ENCODE measurements at places on chromosomes 12 and 14.

- no peak for DNase-seq
Observed at GRCh38 chr12:60173224-60174170, 577.7 kb downstream of the SLC16A7 start.

- no peak for DNase-seq
Observed at GRCh38 chr12:130254461-130255276, 83.0 kb upstream of the PIWIL1 start.

GRCh38 chr12:64836856-64837255 is 12.4 kb downstream of the TBC1D30 start:
- DNase-seq, result no peak

DNA sequence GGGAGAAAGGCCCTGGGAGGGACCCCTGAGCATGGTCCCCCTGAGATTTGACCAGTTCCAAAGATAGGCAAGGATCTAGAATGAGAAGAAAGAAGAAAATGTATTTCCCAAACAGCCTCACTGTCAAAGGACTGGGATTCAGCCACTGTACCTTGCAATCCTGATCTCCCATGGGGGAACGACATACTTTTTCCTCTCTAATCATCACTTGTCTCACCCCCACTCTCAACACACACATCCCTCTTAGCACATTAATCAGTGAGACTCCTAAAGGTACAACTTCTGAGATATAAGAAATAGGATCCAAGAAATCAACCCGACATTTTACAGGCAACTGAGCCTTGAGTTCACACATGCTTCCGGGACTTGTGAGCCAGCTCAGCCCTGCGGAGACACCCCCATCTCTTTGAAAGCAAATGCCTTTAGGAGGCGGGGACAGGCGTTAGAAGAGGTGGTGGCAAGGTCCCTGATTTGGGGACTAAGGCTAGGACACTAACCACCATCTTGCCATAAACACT is 1.4 kb downstream of the MAP3K9 start:
- DNase-seq, result no peak

- peak; percentile 16 for DNase-seq
Observed at GRCh38 chr12:110917467-110917866, 2.9 kb downstream of the MYL2 start.

GRCh38 chr14:52596320-52596719 is 43.7 kb downstream of the GPR137C start:
- DNase-seq, result no peak

GRCh38 chr12:50988051-50988450 is 35.7 kb downstream of the HIGD1C start:
- no peak for DNase-seq

- DNase-seq, result no peak
Observed at GRCh38 chr14:78143489-78144145, 26.6 kb upstream of the NRXN3 start.

DNA sequence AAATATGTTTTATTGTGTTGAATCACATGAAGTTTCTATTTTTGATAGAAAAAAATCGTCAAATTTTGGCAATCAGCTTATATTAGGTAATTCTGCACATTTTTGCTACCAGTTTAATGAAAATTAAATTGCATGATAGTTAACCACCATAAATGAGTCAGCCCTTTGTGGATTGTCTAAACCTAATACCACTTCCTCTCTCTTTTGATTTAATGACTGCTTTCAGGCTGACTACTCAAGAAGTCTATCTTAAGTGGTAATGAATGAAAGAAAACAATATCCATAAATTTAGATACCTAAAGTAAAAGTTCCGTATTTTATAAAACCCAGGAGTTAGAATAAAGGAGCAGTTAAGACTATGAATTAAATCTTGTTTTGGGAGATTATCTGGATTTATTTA is 450.5 kb downstream of the TMEM117 start:
- no peak for DNase-seq
